ENCODE measurements at places on chromosomes 2 and 18. TPM values are rescaled to one million over a fixed set of nuclear protein-coding genes. Genes with fewer than 3 reads are reported as not detected.

The EPC2 gene
- 23.9 TPM for total RNA-seq

The HOXD9 gene
- not detected for total RNA-seq

The PRKD3 gene
- 41.7 TPM for total RNA-seq

The TEX44 gene
- not detected for total RNA-seq

The RAD51AP2 gene
- total RNA-seq: not detected

The ARHGEF4 gene
- total RNA-seq: 3.3 TPM

GRCh38 chr18:13178197-13178596 is 40.4 kb upstream of the LDLRAD4 start:
- peaks cover 17% of the 10 kb centered on the region for H3K4me1 ChIP-seq
- H3K36me3 ChIP-seq: no peaks in the 10 kb centered on the region
- no peak for DNase-seq
- no peak overlapping the region for H3K4me3 ChIP-seq
- no peak overlapping the region for H3K27ac ChIP-seq
- no peaks in the 10 kb centered on the region for H3K27me3 ChIP-seq

DNA sequence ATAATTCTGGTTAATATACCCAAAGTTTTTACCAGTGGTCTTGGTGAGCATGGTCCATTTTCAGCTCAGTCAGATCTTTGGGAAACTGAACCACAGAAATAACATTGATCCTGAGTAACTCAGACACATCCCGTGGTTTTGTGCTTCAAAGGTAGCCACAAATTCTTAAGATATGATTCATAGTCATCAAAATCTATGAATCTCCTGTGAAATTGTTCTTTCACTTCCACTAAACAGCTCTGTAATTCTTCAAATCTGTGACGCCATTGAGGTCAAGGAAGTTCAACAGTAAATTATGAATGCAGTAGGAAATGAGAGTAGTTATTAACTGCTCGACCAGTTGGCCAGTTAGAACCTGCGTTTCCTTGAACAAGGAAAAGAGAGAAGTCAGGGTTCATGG is 147.3 kb downstream of the IRS1 start:
- H3K4me3 ChIP-seq: no peak overlapping the region
- no peaks in the 10 kb centered on the region for H3K27me3 ChIP-seq
- no peak for DNase-seq
- peaks cover 23% of the 10 kb centered on the region for H3K4me1 ChIP-seq
- no peak overlapping the region for H3K27ac ChIP-seq
- H3K36me3 ChIP-seq: peaks cover 14% of the 10 kb centered on the region

DNA sequence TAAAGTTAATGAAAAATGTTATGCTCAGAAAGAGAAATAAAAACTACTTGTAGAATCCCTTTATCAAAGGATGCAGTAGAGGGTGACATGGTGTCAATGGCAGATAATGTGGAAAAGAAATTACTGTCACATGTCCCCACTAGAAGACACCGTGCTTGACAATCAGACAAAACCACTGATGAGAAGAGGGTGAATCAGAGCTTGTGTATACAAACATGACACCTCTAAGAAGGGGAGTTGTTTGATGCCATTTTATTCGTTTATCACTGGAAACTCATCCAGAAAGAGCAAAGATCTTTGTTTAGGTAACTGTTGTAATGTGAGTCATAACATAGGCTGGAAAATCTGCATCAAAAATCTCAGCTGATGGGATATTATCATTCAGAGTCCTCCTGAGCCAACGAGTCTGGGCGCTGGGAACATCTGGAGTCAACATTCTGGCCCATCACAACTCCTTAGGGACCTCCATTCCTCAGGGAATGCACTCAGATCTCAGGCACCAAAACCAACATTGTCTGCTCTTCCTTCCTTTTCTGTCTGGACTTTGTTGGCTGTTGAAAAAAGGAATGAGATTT is 49.5 kb upstream of the RAB12 start:
- H3K4me1 ChIP-seq: no peaks in the 10 kb centered on the region
- no peak overlapping the region for H3K4me3 ChIP-seq
- no peak for DNase-seq

DNA sequence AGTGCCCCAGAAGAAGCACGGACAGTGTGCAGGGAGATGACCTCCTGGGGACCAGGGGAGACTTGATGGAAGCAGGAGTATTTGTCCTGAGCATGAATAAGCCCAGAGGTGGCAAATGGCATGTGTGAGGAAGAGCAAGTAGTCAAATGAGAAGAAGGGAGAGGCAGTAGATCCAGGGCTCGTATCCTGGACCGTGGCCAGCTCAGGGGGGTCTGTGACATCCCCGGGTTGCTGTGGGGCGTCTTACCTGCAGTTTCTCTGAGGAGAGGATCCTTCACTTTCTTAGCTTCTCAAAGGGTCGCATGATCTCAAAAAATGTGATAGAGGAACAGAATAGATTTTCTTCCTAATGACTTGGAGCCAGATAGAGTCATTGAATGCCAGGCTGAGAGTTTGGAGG is 57.0 kb upstream of the FOSL2 start:
- peaks cover 4% of the 10 kb centered on the region for H3K36me3 ChIP-seq
- no peak overlapping the region for H3K27ac ChIP-seq
- no peaks in the 10 kb centered on the region for H3K27me3 ChIP-seq
- no peak overlapping the region for H3K4me3 ChIP-seq
- H3K4me1 ChIP-seq: no peaks in the 10 kb centered on the region
- DNase-seq: no peak

GRCh38 chr2:211503856-211504255 is 947.5 kb downstream of the CPS1 start:
- H3K27me3 ChIP-seq: peaks cover 4% of the 10 kb centered on the region
- DNase-seq: no peak
- H3K4me3 ChIP-seq: no peak overlapping the region
- H3K4me1 ChIP-seq: no peaks in the 10 kb centered on the region
- no peaks in the 10 kb centered on the region for H3K36me3 ChIP-seq
- H3K27ac ChIP-seq: no peak overlapping the region

GRCh38 chr18:54479365-54479764 is 111.7 kb upstream of the DYNAP start:
- no peaks in the 10 kb centered on the region for H3K36me3 ChIP-seq
- H3K4me1 ChIP-seq: no peaks in the 10 kb centered on the region
- no peak for DNase-seq

Data from activated naive CD8-positive, alpha-beta T cell treated with anti-CD3 and anti-CD28 coated beads for 36 hours (primary cell).